Smooth muscle cell of trachea (primary cell): ENCODE measurements at places on chromosomes 1 and 21. TPM values are rescaled to one million over a fixed set of nuclear protein-coding genes. Genes with fewer than 3 reads are reported as not detected.

SRGAP2B gene
- total RNA-seq: 33.9 and 57.0 TPM in 2 replicates

BARHL2 gene
- not detected in 2 replicates for total RNA-seq

FAM163A gene
- not detected in 2 replicates for total RNA-seq

DNALI1 gene
- total RNA-seq: 5.5 and 7.9 TPM in 2 replicates

BEST4 gene
- total RNA-seq: 0.33 TPM in 1 of 2 replicates, not detected in the other

TRIM45 gene
- total RNA-seq: 5.1 and 7.3 TPM in 2 replicates

MTMR11 gene
- total RNA-seq: 12.2 and 13.2 TPM in 2 replicates

LCE1C gene
- not detected in 2 replicates for total RNA-seq

CFAP57 gene
- under 0.01 and 0.33 TPM in 2 replicates for total RNA-seq

PRMT6 gene
- 16.7 and 17.5 TPM in 2 replicates for total RNA-seq

OR2T29 gene
- total RNA-seq: not detected in 2 replicates

GJA8 gene
- total RNA-seq: not detected in 2 replicates

PRAMEF17 gene
- not detected in 2 replicates for total RNA-seq

AADACL4 gene
- total RNA-seq: not detected in 2 replicates

BEND5 gene
- 0.17 TPM in 1 of 2 replicates, not detected in the other for total RNA-seq

DPT gene
- 1.8 and 2.3 TPM in 2 replicates for total RNA-seq

CFHR3 gene
- total RNA-seq: not detected in 2 replicates

HAO2 gene
- not detected in 2 replicates for total RNA-seq

RGSL1 gene
- not detected in 2 replicates for total RNA-seq

SLC25A44 gene
- 7.7 and 8.1 TPM in 2 replicates for total RNA-seq

HIPK1 gene
- total RNA-seq: 18.2 and 21.0 TPM in 2 replicates

TRIM63 gene
- total RNA-seq: 0.15 TPM in 1 of 2 replicates, not detected in the other

MTX1 gene
- total RNA-seq: 44.3 and 56.6 TPM in 2 replicates

NUP210L gene
- 0.15 and 0.17 TPM in 2 replicates for total RNA-seq

C1orf21 gene
- total RNA-seq: 50.9 and 51.3 TPM in 2 replicates

TMEM125 gene
- not detected in 2 replicates for total RNA-seq

GRIK3 gene
- not detected in 2 replicates for total RNA-seq

IL20 gene
- not detected in 2 replicates for total RNA-seq

CCSAP gene
- 3.6 and 5.2 TPM in 2 replicates for total RNA-seq

ERICH3 gene
- total RNA-seq: 0.15 TPM in 1 of 2 replicates, not detected in the other

OBSCN gene
- total RNA-seq: 3.3 and 15.2 TPM in 2 replicates

SPRR2A gene
- total RNA-seq: not detected in 2 replicates

KISS1 gene
- total RNA-seq: 0.33 and 1.7 TPM in 2 replicates

UBXN10 gene
- under 0.01 TPM in 2 replicates for total RNA-seq

S100A14 gene
- 0.33 TPM in 1 of 2 replicates, not detected in the other for total RNA-seq

CYP4B1 gene
- not detected in 2 replicates for total RNA-seq

ST6GALNAC5 gene
- 0.17 and 0.44 TPM in 2 replicates for total RNA-seq

EFNA3 gene
- total RNA-seq: 0.29 and 1.3 TPM in 2 replicates

ITLN2 gene
- total RNA-seq: not detected in 2 replicates

ZNF683 gene
- total RNA-seq: not detected in 2 replicates

WLS gene
- 164 and 195 TPM in 2 replicates for total RNA-seq

NECAP2 gene
- total RNA-seq: 86.5 and 108 TPM in 2 replicates

TAS1R3 gene
- total RNA-seq: 0.15 and 0.50 TPM in 2 replicates

PSMB4 gene
- 319 and 409 TPM in 2 replicates for total RNA-seq

COL16A1 gene
- 80.1 and 116 TPM in 2 replicates for total RNA-seq

TSPEAR gene
- not detected in 2 replicates for total RNA-seq

SERPINC1 gene
- 0.17 TPM in 1 of 2 replicates, not detected in the other for total RNA-seq

SLAMF8 gene
- not detected in 2 replicates for total RNA-seq

CELA2A gene
- not detected in 2 replicates for total RNA-seq

CRYAA gene
- not detected in 2 replicates for total RNA-seq

UBE2U gene
- total RNA-seq: not detected in 2 replicates

CD244 gene
- total RNA-seq: not detected in 2 replicates

ARHGEF11 gene
- total RNA-seq: 22.4 and 37.4 TPM in 2 replicates

DONSON gene
- 7.9 and 15.4 TPM in 2 replicates for total RNA-seq

PPIAL4G gene
- not detected in 2 replicates for total RNA-seq

CHIA gene
- not detected in 2 replicates for total RNA-seq

THRAP3 gene
- total RNA-seq: 114 and 128 TPM in 2 replicates

NBPF6 gene
- total RNA-seq: not detected in 2 replicates
